DMS 273 treated with DMSO at 0.1 percent for 48 hours (cell line): ENCODE measurements at places on chromosomes 3 and 15.

DNA sequence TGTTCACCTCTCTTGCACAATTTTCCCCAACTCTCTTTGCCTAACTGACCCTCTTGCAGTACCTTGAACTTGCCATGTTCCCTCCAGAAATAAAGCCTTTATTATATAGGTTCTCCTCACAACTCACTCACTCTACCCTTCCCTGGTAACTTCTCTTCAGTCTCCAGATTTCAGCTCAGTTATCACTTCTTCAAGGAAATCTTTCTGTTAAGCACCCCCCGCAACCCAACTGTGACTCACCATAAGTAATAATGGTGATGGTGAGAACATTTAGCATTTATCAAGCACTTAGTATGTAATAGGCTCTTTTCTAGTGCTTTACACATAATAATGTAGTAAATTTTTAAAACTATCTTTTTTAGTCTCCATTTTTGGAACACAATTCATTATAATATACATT, 8.1 kb upstream of the OR5K1 start:
- DNase-seq = no peak

- no peak for DNase-seq
Measured at GRCh38 chr3:19263606-19264005, 115.3 kb downstream of the KCNH8 start.

GRCh38 chr15:39777496-39777895, 5.1 kb downstream of the FSIP1 start:
- no peak for DNase-seq

DNA sequence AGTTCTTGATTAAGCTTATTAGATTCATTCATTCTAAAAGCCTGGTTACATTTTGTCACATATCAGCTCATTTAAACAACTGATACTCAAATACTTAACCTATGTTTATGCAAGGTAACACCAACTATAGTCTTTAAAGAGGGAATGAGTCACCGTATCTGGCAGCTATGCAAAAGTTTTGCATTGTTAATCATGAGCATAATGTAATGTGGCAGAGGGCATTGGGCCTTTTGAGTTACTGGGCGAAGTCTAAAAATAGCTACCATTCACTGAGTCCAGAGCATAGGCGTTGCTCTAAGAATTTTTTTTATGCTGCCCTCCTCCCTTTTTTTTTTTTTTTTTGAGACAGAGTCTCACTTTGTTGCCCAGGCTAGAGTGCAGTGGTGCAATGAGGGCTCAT, 277.7 kb upstream of the ZNF717 start:
- DNase-seq = no peak

GRCh38 chr3:15646851-15647511, 45.4 kb downstream of the BTD start:
- DNase-seq = no peak

DNA sequence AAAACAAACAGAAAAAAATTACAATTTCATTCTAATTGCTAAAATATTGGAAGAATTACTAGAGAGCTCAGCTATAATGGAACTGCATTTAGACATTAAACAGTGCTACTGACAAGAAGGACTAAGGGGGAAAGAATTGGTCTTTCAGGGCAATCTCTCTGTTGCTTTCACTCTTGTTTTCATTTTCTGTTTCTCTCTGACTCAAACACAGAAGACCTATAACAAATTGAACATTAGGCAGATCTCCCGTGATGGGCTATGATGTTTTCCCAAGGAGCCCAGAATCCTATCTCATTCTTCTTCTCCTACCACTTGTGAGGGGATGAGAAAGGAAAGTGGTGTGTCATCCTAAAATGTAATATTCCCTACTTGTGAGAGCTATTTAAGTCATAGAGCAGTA, 358.0 kb upstream of the TGFBR2 start:
- no peak for DNase-seq

DNA sequence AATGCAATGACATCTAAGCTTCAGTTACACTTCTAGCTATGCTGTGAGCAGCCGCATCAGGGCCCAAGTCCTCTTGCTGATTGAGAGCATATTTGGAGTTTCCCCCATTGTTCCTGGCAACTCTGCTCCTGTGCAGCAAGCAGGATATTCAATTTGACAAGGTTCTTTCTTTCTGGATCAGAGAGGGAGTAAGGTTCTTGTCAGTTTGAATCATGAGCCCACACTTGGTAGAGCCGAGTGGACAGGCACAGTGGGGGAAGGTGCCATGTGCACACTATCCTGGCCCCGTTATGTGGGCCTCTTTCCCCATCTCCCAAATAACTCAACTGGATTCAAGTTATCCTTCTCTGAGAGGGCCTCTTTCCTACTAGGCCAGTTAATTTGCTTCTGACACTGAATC, 385.4 kb downstream of the ZIC1 start:
- no peak for DNase-seq

- DNase-seq = no peak
Measured at GRCh38 chr15:90001683-90002427, 731 bp downstream of the ZNF710 start.

DNA sequence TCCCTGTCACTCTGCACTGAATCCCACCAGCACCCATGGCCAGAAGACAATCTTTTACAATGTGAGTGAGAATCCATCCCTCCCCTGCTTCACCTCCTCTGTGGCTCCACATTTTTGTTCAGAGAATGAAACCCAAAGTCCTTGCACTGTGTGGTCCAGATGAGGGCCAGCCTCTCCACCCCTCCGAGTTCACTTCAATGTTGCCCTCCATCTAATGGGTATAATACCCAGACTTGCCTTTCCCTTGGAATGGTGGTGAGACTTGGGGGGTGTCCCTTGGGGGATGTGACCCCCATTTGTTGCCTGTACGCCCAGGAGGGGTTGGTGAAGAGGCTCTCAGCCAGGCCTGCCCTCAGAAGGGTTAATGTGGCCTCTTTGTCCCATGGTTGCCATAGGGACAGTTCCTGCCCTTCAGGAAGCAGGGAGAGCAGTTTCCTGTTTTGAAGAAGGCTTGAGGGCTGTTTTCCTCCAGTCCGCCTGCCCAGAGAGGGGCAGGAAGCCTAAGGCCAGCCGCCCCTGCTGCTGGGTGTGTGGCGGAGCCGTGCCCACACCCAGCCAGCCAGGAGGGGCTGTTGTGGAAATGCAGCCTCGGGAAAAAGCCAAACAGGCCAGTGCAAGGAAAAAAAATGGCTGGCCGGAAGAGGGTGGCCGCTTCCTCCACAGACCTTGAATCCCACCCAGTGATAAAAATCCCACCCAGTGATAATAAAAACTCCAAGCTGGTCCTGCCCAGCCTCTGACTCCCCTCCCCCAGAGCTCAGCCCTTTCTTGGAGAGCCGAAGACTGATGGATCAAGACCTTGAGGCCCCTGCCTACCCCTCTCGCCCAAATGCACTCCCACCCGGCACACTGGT, 14.6 kb upstream of the FGD5 start:
- no peak for DNase-seq

DNA sequence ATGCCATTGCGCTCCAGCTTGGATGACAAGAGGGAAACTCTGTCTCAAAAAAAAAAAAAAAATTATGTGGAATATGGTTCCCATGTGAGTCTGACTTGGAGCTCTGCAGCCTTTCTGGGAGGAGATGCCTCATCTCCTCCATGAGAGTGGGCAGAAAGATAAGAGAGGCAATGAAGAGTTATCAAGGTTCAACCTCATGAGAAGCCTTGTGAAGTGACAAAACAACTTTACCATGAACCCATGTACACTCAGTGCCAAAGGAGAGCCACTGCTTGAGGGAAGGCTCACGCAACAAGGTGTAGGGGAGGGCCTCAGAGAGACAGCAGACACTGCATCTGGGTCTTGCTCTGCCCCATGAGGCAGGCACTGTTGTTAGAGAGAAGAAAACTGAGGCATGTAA, 75.7 kb downstream of the CD200R1L start:
- no peak for DNase-seq

- no peak for DNase-seq
Measured at GRCh38 chr15:93072411-93073394, 16.3 kb downstream of the RGMA start.

GRCh38 chr3:75248974-75249373, 415.2 kb upstream of the FRG2C start:
- DNase-seq = no peak

DNA sequence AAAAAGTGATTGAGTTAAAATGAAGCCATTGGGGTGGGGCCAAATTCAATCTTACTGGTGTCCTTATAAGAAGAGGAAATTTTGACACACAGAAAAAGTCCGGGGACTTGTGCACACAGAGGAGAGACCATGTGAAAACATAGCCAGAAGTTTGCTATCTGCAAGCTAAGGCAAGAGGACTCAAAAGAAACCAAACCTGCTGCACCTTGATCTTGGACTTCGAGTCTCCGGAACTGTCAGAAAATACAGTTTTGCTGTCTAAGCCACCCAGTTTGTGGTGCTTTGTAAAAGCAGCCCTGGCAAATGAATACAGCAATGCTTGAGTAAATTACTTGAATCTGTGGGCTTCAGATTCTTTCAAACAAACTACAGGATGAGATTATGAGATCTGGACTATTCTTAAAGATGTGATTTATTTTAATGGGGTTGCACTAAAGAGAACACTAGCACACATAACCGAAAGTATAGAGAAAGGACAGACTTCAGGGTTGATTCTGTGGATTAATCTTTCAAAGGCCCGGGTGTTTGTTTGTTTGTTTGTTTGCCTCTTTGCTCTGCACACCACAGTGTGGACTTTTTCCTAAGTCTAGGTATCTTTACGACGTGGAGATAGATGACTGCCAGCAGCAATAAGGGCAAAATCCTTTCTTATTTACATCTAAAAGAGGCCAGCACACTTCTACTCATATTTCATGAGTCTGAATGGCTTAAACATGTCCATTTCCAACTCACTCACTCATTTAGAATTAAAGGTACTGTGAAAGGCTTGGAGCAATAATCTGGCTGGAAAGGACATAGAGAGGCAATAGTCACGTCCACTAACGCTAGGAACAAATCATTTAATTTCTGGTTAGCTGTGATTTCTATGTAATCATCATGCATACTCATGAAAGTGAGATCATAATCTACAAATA, 53.9 kb upstream of the SSR3 start:
- no peak for DNase-seq

GRCh38 chr3:123008840-123009239, 18.7 kb downstream of the SEMA5B start:
- no peak for DNase-seq

DNA sequence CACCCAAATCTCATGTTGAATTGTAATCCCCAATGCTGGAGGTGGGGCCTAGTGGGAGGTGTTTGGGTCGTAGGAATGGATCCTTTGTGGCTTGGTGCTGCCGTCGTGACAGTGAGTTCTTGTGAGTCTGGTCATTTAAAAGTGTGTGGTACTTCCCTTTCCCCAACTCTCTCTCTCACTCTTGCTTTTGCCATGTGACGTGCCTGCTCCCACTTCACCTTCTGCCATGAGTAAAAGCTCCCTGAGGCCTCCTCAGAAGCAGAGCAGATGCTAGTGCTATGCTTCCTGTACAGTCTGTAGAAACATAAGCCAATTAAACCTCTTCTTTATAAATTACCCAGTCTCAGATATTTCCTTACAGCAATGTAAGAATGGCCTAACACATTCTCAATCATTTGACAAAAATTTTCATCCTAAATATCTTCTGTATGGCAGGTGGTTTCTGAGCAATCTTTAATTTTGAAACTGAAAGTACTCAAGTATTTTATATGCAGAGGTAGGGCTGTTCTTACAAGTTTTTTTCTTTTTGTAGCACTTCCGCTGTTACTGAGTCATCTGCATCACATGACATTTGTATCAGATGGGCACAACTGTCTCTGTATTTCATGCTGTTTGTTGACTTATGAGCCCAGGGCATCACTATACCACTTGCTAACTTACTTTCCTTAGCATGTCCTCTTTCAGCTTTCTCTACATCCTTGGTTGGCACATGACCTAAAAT, 8.8 kb downstream of the RPL39L start:
- no peak for DNase-seq
